ENCODE measurements at places on chromosomes 4 and X.

GRCh38 chr4:139524062-139524631 lies 31.9 kb downstream of the SETD7 start:
- no peak for DNase-seq

DNA sequence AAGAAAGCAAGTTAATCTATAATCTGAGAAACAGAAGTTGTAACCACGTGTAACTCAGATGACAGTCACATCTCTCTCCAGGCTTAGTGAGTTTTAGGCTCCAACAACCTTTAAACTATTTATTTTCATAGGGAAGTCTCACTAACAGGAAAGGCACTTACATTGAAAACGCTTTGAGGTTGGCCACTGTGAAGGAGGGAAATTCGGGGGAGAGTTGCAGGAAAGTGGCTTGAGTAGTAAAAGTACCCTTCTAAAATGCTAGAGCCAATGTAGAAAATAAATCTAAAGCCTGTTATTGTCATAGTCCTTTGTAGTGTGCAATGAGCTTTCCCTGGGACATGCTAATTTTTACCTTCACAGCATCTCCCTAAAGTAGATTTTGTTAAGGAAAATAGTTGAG lies 995 bp upstream of the NFXL1 start:
- no peak for DNase-seq

- DNase-seq, result no peak
Observed at GRCh38 chrX:140503714-140504351, 1.0 kb downstream of the SOX3 start.

GRCh38 chr4:135408109-135408508 lies 1206.5 kb upstream of the PABPC4L start:
- DNase-seq, result no peak

DNA sequence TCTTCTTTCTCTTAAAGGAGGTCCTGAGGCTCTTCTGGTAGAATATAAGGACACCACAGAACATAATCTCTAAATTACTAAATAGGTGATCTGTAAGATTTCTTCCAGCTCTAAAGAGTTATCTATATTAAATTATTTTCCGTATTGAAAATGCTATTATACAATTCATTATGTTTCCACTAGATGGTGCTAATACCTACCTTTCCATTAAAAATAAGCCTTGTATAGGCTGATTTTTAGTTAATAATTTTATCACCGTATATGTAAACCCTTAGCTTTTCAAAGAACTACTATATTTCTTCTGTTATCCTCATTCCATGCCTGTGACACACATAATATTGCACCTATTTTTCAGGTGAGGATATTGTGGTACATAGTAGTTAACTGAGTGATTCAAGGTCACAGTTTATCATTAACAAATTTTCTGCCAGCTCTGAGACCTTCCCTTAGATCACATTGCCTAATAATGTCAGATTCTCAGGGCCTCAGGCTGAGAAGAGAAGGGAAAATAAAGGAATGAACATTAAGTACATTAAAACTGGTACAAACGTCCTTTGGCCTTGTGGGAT lies 138.8 kb downstream of the TEX11 start:
- DNase-seq, result no peak

GRCh38 chr4:7182616-7183015 lies 9.7 kb upstream of the SORCS2 start:
- DNase-seq, result no peak

GRCh38 chr4:9947168-9948062 lies 73.9 kb downstream of the SLC2A9 start:
- DNase-seq, result no peak

- no peak for DNase-seq
Observed at GRCh38 chr4:107893171-107894137, 37.9 kb upstream of the CYP2U1 start.

- DNase-seq, result no peak
Observed at GRCh38 chr4:68476191-68476590, 28.9 kb downstream of the TMPRSS11E start.

DNA sequence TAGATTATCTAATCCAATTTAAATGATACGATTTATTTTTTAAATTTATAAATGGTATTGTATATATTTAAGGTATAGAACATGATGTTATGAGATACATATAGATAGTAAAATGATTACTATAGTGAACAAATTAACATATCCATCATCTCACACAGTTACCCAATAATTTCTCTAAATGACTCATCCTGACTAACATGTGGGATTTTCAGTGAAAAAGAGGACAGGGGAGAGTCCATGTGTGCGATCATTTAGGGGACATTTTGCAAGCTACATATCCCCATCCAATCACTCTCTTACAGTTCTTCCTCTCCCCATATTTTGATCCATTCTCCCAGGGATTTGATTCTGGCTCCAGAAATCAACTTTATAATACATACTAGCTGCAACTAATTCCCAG lies 88.2 kb downstream of the ABCB7 start:
- peak; percentile 14 for DNase-seq

GRCh38 chr4:4859325-4859798 lies at the start of gene MSX1:
Gene MSX1 (plus strand): TSS chr4:4859665. CDS start chr4:4859900, 235 bp downstream.
- DNase-seq, result peak; percentile 33

DNA sequence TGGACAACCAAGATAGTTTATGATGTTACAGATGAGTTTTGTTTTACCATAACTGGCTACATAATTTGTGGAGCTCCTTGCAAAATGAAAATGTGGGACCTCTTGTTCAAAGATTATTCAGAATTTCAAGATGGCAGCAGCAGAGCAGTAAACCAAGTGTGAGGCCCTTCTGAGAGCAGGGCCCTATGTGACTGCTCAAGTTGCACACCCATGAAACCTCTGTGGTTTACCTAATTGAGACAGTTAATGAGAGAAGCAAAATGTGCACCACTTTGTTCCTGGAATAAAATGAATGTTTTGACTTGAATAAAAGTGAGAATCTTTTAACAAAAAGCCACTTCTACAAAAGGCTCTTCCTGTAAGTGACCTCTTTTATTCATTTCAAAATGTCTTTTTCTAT lies 519.2 kb downstream of the RPA4 start:
- peak; percentile 59 for DNase-seq

DNA sequence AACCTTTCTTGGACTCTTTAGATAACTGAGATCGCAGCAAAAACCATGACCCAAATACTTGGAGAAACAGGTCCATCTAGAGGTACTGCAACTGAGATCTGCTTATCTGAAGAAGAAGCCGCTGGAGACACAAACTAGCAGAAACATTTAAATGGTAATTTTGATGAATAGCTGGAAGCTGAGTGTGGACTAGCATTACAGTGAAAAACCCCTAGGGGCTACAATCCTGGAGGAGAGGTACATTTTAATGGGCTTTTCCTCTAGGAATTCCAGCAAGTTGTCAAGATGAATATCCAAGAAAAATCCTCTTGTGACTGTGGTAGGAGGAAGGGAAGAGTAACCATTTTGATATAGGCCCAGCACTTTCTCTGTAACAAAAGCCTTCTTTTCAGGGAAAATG lies 592.5 kb upstream of the GRIA3 start:
- DNase-seq, result no peak

- no peak for DNase-seq
Observed at GRCh38 chrX:104391906-104392305, 137.2 kb upstream of the ESX1 start.

DNA sequence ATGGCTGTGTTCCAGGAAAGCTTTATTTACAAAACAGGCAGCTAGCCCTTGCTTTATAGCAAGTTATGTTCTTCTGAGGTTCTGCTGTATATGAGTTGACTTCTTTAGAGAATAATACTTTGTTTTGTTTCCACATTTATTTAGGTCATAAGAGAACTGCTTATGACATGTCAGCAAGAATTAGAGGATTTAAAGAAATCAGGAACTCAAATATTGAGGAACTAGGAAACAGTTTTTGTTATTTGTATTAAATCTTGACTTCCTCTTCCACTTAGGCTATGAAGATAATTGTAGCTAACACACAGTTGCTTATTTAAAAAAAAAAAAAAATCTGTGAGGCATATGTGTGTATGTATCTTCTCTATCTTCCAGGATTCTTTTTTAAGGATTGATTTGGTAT lies 14.3 kb downstream of the ZRSR2 start:
- no peak for DNase-seq

DNA sequence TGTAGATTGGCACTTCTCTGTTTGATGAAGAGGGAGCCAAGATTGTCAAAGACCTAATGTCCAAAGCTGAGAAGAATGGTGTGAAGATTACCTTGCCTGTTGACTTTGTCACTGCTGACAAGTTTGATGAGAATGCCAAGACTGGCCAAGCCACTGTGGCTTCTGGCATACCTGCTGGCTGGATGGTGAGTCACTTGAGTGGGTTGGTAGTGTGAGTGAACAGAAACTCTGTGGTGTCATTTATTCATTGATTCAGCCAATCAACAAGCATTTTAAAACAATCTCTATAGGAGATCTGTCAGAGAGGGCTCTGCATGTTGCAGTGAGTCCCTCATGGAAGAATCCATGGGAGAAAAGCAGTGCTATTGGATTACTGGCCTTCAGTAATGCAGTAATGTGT lies 16.3 kb downstream of the TAF9B start:
- no peak for DNase-seq

All from activated CD4-positive, alpha-beta T cell treated with anti-CD3 and anti-CD28 coated beads, Interleukin-2, Interleukin-4, amounts not matched to agents 100 ng/mL and 50 ng/mL, durations not matched to agents 16 hours and 8 hours (primary cell).